ENCODE measurements at places on chromosomes 7 and 10. TPM values are rescaled to one million over a fixed set of nuclear protein-coding genes. Genes with fewer than 3 reads are reported as not detected.

PILRA gene
- total RNA-seq: 0.40 TPM

AUTS2 gene
- total RNA-seq: 7.4 TPM

CALY gene
- total RNA-seq: 0.20 TPM

NODAL gene
- total RNA-seq: not detected

ZNF736 gene
- total RNA-seq: not detected

TMEM229A gene
- not detected for total RNA-seq

STX1A gene
- total RNA-seq: 63.4 TPM

IFIT1B gene
- total RNA-seq: not detected

CRTAC1 gene
- not detected for total RNA-seq

EGR2 gene
- total RNA-seq: 0.32 TPM

EEF1AKMT2 gene
- total RNA-seq: 44.7 TPM

DNAH11 gene
- total RNA-seq: 0.40 TPM

VAX1 gene
- 0.25 TPM for total RNA-seq

RBM48 gene
- total RNA-seq: 13.8 TPM

CCDC136 gene
- total RNA-seq: 0.87 TPM

H2BK1 gene
- not detected for total RNA-seq

TEX47 gene
- not detected for total RNA-seq

DEPP1 gene
- total RNA-seq: 0.89 TPM

NPM3 gene
- 199 TPM for total RNA-seq

AMZ1 gene
- total RNA-seq: not detected

ARL5B gene
- 20.4 TPM for total RNA-seq

CPXM2 gene
- not detected for total RNA-seq

CTAGE8 gene
- total RNA-seq: not detected

PTPRZ1 gene
- total RNA-seq: not detected

RSPH10B gene
- not detected for total RNA-seq

TAS2R5 gene
- total RNA-seq: 0.50 TPM

NFE2L3 gene
- 12.4 TPM for total RNA-seq

ARMC3 gene
- not detected for total RNA-seq

MBL2 gene
- not detected for total RNA-seq

SEC23IP gene
- 34.9 TPM for total RNA-seq

LBX1 gene
- 0.12 TPM for total RNA-seq

GARIN1A gene
- 0.03 TPM for total RNA-seq

VSTM4 gene
- not detected for total RNA-seq

LRRC61 gene
- total RNA-seq: not detected

ITPRID1 gene
- not detected for total RNA-seq

CALHM1 gene
- not detected for total RNA-seq

C10orf53 gene
- not detected for total RNA-seq

VCL gene
- total RNA-seq: 75.7 TPM

TFR2 gene
- total RNA-seq: 1.4 TPM

OGDHL gene
- 0.30 TPM for total RNA-seq

CRYGN gene
- total RNA-seq: 0.07 TPM

NEBL gene
- 13.0 TPM for total RNA-seq

OR13A1 gene
- total RNA-seq: not detected

MACC1 gene
- 9.4 TPM for total RNA-seq

MYH16 gene
- not detected for total RNA-seq

PSMC2 gene
- total RNA-seq: 244 TPM

CYP26C1 gene
- 0.23 TPM for total RNA-seq

TMEM225B gene
- 1.1 TPM for total RNA-seq

UTF1 gene
- total RNA-seq: not detected

PDE1C gene
- total RNA-seq: 46.5 TPM

CTAGE6 gene
- total RNA-seq: 0.95 TPM

PURB gene
- total RNA-seq: 16.2 TPM

CALML5 gene
- not detected for total RNA-seq

SKAP2 gene
- total RNA-seq: 54.7 TPM

A1CF gene
- not detected for total RNA-seq

ORC5 gene
- 35.1 TPM for total RNA-seq

DLX5 gene
- total RNA-seq: not detected
